ENCODE measurements at places on chromosomes 7 and 10.

DNA sequence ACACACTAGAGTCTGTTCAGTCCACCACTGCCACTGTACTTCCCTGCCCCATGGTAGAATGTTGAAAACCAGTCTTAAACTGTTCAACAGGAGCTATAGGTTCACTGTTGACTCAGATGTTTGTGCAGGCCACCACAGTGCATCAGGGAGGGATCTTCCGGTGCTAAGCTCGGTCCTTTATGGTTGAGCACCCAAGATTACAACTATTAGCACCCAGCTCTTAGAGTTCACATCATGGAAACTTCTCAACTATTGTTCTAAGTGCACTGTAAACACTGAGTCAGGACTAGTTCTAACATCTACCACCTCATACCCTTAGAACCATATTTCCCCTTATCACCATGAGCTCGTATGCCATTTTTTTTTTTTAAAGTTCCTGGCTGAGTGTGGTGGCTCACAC lies 97.1 kb upstream of the MXI1 start:
- DNase-seq = no peak

GRCh38 chr7:149809215-149809614 lies 29.0 kb upstream of the ZNF862 start:
- DNase-seq = no peak

GRCh38 chr10:30357075-30357801 lies 8.2 kb upstream of the MTPAP start:
- no peak for DNase-seq

- DNase-seq = no peak
These were observed 79.3 kb upstream of the OIT3 start for GRCh38 chr10:72814099-72814790.

GRCh38 chr10:113005380-113005779 lies 55.3 kb downstream of the TCF7L2 start:
- no peak for DNase-seq

GRCh38 chr10:73076360-73077183 lies 20.1 kb downstream of the P4HA1 start:
- DNase-seq = no peak

DNA sequence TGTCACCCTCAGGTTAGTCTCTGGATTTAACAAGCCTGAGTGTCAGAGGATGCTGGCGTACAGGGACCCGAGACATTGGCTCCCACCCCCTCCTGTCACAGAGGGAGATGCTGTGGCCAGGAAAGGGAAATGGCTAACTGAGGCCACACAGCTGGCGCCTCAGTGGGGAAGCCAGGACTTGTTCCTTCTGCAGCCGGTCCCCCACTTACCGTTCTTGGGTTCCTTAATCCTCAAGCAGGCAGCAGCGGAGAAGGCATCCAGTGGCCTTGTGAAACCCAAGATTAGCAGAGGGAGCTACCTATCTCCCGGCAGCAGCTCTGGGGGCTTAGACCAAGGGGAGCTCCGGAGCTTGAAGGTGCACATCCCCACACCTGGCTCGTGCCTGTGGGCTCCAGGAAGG lies 65.4 kb downstream of the NEURL1 start:
- DNase-seq = no peak

DNA sequence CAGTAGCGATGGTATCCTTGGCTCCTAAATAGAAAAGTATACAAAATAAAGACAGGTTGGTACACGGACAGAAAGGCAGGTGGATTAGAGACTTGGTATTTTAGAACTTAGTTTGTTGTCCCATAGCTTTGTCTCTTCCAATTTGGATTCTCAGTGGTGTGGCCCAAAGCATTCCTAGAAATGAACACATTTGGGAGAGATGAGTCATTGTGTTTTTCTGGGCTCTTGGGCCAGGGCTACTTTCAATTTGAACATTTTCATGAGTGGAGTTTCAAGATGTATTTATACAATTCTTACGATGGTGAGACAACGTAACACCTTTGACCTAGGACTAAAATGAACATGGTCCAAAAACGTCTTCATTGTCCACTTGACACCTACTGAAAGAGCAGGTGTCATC lies 225.1 kb upstream of the YAE1 start:
- DNase-seq = no peak
